CD4-positive, alpha-beta T cell treated with Interferon alpha-2 for 1 hour (primary cell): ENCODE measurements at places on chromosomes 16 and 17.

DNA sequence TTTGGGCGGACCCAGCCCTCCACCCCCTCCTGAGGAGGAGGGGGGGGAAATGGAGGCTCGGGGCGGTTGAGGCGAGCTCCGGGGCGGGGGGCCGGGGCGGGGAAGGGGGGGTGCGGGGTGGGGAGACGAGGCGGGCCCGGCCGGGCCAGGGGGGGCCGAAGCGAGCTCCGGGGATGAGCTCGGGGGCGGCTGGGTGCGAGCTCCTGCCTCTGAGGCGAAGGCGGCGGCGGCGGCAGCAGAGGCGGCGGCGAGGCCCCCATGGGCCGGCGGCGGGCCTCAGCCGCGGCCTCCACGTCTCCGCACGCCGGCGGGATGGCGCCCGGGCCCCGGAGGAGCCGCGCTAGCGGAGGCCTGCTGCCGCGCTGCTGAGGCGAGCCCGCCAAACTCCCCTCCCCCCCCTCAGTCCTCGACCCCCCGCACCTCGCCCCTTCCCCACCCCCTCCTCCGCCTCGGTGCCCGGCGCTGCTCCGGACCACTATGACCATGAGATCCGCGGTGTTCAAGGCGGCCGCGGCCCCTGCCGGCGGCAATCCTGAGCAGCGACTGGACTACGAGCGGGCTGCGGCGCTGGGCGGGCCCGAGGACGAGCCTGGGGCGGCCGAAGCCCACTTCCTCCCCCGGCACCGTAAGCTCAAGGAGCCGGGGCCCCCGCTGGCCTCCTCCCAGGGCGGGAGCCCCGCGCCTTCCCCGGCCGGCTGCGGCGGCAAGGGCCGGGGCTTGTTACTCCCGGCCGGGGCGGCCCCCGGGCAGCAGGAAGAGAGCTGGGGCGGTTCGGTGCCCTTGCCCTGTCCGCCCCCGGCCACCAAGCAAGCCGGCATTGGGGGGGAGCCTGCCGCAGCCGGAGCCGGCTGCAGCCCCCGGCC, 596 bp downstream of the MSL1 start:
- DNase-seq = no peak

- no peak for DNase-seq
Measured at GRCh38 chr16:79188739-79189122, 411.8 kb downstream of the MAF start.

DNA sequence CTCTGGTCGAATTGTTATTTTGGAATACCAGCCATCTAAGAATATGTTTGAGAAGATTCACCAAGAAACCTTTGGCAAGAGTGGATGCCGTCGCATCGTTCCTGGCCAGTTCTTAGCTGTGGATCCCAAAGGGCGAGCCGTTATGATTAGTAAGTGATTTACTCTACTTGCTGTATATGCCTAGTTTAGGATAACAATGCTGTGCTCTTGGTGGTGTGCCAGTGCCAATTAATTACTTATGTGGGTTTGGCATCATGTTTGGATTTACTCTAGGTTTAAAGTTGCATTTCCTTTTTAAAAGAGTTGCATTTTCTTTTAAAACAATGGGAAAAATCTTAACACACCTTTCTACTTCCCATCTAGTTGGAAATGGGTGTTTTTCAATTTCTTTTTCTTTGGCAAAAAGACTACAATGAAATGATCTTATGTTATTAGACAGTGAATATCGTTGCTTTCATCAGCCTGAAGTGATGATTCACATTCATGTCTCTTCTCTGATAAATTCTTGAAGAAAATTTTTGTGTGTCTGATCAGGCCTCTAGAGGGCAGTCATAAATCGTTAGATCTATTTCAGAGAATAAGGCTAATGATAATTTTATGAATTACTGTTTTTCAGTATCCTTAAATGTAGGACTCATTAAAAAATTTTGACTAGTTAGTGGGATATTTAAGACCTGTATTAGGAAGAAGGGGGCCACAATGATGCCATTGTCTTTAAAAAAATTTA, 5.6 kb downstream of the SF3B3 start:
- peak; percentile 58 for DNase-seq

DNA sequence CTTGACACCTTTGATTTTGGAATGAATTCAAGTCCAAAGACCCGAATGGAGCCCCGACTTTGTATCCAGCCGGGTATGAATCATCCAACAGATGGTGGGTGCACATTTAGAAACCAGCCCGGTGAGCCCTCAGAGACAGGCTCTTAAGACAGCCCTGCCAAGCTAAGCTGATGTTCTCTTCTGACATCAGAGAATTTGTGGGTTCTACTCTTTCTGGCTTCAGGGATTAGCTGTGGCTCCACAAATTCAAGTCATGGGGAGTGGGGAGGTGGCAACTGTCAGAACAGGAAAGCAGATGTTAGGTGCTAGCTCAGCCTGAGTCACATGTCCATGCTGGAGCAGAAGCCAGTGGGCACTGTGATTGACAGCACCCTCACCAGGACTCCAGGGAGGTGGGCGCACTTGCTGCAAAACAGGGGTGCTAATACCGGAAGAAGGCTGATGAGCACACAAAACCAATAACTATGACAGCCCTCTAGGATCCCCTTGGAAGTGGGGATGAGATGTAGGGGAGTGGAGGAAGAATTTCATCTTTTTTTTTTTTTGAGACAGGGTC, 31.4 kb upstream of the XYLT2 start:
- no peak for DNase-seq

GRCh38 chr16:72961115-72961832, 86.7 kb downstream of the ZFHX3 start:
- no peak for DNase-seq

- no peak for DNase-seq
Measured at GRCh38 chr17:79938336-79939093, 97.2 kb downstream of the TBC1D16 start.

- DNase-seq = no peak
Measured at GRCh38 chr17:17448723-17449122, 28.1 kb upstream of the MED9 start.

DNA sequence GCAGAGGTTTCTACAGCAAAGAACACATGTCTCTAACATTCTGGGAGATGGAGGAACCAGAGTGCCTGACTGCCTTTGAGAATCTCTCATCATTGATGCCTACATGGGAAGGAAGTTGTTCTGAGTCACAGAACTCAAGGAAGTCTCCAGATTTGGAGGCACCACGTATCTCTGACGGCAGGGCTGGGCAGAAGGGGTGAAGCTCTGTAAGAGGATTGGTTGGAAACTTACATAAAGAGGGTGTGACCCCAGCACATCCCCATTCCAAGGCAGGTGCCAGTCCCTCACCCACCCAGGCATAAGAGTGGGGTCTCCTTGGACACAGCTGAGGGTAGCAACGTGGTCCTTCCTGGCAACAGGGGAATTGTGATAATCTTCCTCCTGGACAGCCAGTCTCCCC, 17.4 kb downstream of the TNFRSF13B start:
- DNase-seq = no peak
